Stimulated activated CD8-positive, alpha-beta memory T cell treated with anti-CD3 and anti-CD28 coated beads, Interleukin-15, amount 100 ng/mL, for 1 hour (primary cell): ENCODE measurements at places on chromosomes 7 and 10.

- DNase-seq = no peak
Observed at GRCh38 chr10:1375346-1376170, 319.4 kb downstream of the WDR37 start.

- no peak for DNase-seq
Observed at GRCh38 chr10:98098247-98098646, 36.2 kb upstream of the R3HCC1L start.

GRCh38 chr7:115232041-115232440, 310.1 kb downstream of the MDFIC start:
- no peak for DNase-seq

- DNase-seq = no peak
Observed at GRCh38 chr10:68001539-68001938, 73.5 kb downstream of the HERC4 start.

- no peak for DNase-seq
Observed at GRCh38 chr7:85274454-85274853, 87.6 kb upstream of the SEMA3D start.
